ENCODE measurements at places on chromosomes 13 and 19. TPM values are rescaled to one million over a fixed set of nuclear protein-coding genes. Genes with fewer than 3 reads are reported as not detected.

GRCh38 chr13:20285530-20285929 lies 53.4 kb upstream of the GJB6 start:
- no peak for DNase-seq

- peak; percentile 60 for DNase-seq
Observed at GRCh38 chr13:89627996-89628395, 1719.5 kb upstream of the MIR17HG start.

B3GNT8 gene
- 1.3 TPM for total RNA-seq

CATSPERD gene
- not detected for total RNA-seq

KLK2 gene
- total RNA-seq = not detected

OVOL3 gene
- total RNA-seq = not detected

DNA sequence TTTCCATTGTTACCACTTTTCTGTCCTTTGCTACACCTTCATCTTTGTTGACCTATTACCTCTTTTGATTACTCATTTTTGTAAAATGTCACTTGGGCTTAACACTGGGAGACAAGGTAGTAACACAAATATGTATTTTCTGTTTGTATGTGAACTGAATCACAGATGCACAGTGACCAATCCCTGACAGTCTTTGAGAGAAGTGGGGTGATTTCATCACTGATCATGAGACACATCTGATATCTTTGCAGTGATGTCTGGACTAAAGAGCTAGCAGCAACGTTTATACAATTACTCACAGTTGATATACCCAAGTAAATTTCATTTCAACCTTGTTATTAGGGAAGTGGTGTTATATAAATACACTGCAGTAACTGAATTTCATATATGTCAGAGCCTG lies 1397.4 kb upstream of the SPRY2 start:
- DNase-seq = no peak

DNA sequence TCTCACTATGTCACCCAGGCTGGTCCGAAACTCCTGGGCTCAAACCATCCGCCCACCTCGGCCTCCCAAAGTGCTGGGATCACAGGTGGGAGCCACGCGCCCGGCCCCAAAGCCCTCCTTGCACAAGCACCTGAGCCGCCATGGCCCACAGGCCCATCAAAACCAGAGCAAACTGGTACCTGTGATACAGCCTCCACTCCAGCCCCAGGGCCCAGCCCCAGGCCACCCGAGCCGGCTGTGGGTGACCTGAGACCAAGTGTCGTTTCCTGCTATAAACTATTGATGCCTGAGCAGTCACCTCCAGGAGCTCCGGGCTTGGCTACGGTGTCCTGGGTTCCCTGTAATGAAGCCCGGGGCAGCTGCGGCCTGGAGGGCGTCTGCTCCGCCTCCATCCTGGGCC lies 9.7 kb upstream of the PTBP1 start:
- no peak for DNase-seq

TMEM86B gene
- total RNA-seq = 1.3 TPM

DNA sequence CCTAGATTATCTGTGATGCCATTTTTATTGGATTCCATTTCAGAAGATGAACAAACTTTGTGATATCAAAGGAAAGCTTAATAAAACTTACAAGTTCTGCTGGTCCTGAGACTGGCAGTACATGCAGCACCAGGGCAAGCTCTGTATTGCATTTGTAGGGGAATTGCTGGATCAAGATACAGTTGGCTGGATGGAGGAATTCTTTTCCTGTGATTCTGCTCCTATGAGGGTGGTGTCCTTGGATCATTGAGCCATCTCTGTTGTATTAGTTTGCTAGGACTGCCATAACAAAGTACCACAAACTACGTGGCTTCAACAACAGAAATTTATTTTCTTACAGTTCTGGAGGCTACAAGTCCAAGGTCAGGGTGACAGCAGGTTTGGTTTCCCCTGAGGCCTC lies 33.9 kb upstream of the CSNK1A1L start:
- no peak for DNase-seq

- DNase-seq = no peak
Observed at GRCh38 chr13:35876601-35877000, 254.6 kb downstream of the DCLK1 start.

DNA sequence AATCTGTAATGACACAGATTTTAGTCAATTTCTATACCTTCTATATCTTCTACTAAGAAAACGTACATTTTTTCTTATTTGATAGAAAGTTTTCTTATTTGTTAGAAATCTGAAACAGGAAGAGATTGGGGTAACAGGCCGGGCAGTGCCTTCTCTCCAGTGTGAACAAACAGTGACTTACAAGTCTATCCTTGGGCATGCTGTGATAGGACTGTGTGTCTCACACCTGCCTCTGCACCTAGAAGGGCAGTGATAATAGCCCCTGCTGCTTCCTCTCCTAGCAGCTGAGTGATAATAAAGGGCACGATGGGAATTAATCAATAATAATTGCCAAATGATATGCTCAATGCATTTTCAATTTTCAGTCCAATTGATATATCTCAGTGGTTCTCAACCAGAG lies 1.4 kb downstream of the TMEM272 start:
- DNase-seq = no peak

DNA sequence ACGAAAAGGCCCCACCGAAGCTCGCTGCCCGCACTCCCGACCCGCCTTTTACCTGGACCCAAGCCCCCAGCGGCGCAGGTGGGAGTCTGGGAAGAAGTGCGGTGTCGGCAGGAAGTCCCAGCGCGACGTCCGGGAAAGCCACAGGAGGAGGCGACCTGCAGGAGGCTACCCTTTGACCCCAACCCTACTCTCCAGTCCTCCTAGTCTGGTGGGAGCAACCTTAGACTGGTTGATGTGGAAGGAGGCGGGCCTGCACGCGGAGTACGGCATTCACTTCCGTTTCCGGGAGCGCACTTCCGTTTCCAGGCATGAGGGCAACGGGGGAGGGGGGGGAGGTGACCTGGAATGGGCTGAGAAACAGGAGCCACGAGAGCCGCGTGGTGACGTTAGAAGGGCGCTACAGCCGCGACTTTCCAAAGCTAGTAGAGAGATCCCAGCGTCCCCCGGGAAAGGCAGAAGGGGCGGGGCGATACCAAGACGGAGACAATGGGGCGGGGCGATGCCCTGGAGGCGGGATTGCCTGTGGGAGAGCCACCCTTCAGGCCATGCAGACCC lies 28.5 kb downstream of the ZNF266 start:
- DNase-seq = peak; percentile 94

DNA sequence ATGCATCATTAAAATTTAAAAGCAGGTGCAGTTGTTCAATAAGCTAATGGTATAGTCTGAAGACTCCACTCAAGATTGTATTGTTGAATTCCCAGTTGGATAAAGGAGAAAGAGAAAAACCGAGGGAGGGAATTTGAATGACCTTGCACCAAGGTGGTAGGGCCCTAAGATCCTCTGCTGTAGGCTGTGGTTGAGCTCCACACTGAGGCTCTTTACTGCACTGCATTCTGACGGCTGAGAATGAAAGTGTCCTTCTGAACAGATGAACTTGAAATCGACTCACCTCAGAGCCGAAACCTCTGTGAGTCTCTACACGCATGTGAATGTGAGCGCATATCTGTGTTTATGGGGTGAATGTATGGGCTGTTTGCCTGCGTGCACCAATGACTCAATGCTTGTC lies 388.9 kb upstream of the DACH1 start:
- DNase-seq = peak; percentile 56

DNA sequence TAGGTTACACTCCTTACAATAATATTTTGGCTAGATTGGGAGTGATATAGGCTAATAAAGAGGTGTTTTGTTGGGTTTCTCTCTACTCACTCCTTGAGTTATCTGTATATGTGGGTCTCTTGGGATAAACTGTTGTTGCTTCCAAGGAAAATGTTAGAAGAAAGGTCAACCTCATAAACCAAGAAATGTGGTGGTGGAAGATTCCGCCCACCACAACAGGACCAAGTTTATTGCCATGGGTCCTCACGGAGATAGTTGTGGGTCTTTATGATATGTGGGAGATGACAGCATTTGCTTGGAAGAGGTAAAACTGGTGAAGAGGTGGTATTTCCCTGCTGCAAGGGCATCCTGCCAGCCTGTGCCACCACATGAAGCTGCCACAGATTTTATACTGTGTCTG lies 259.6 kb downstream of the DCLK1 start:
- no peak for DNase-seq

DNA sequence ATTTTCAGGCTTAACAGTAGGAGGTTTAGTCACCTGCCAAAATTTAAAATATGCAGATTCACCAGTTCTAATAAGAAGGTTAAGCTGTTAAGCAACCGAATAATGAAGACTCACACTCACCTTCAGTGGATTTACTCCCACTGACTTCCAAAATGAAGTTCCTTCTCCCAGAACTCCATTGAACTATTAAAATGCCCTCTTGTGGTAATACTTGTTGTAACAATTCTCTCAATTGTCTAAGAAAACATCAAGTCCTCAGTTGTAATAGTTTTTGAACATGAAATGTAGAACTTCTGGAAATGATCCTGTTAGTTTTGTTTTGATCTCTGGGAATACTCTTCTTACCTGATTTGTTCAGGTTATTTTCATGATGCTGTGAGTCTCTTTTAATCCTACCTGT lies 522.0 kb upstream of the ATXN8OS start:
- no peak for DNase-seq

DNA sequence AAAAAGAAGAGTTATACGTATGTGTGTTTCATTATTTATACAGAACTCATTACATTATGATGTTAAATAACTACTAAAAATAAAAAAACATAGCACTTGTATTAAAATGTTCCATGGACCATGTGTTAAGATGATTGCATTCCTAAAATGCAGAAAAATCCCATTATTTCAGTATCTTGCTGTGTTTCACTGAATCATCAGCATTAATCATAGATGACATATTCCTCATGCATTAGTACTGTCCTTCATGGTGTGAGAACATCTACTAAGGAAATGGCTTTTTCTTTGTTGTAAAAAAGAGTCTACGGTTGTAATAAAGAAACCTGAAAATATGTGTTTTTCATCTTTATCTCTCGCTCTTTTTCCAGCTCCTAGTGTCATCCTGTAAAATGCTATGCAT lies 416.5 kb downstream of the FGF14 start:
- DNase-seq = no peak

DNA sequence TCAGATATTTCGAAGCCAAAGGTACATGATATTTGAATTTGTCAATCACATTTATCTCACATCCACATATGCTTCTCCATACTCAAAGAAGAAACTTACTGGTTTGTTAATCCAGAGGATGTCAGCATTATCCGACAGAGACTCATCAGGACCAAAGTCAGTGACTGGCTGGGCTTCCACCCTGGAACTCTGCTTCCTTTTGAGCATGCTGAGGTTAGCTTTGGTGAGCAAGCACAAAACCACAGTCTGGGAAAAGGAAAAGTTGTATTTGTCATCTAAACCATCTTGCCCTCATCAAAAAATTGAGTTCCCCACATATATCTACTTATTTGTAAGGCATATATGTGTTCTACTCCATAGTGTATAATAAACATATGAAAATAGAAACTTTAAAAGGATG lies 17.4 kb downstream of the NALCN start:
- peak; percentile 26 for DNase-seq

ATP8B3 gene
- 3.0 TPM for total RNA-seq

KLHL1 gene
- not detected for total RNA-seq

TSSK6 gene
- total RNA-seq = 5.8 TPM

GRCh38 chr13:26053418-26053980 lies 1.7 kb upstream of the SHISA2 start:
- DNase-seq = no peak

MEF2B gene
- under 0.01 TPM for total RNA-seq

FAM174C gene
- total RNA-seq = 24.7 TPM

DACH1 gene
- total RNA-seq = 0.26 TPM

DPF1 gene
- total RNA-seq = 0.50 TPM

DNA sequence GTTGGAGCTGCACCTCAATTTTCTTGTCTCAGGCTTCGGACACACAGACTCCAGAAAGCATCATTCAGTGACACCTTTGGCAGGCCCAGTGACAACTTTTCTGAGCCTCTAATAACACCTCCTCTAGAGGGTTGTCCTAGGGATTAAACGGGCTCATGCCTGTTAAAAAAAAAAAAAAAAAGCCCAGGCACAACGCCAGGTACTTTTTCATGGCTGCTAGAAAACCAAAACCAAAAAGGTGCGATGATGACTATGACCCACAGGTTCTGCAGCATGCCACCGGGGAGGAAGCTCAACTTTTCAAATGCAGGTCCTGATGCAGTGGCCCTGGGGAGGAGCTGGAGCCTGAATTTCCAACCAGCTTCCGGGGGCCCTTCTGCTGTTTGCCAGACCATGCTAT lies 184.2 kb downstream of the ABCC4 start:
- no peak for DNase-seq

- DNase-seq = no peak
Observed at GRCh38 chr13:106738186-106738678, 170.3 kb upstream of the ARGLU1 start.

TEX29 gene
- 1.7 TPM for total RNA-seq

- peak; percentile 63 for DNase-seq
Observed at GRCh38 chr19:40605216-40605971, 4.2 kb downstream of the LTBP4 start.

GRCh38 chr13:84237143-84237542 lies 354.9 kb upstream of the SLITRK1 start:
- no peak for DNase-seq

DNA sequence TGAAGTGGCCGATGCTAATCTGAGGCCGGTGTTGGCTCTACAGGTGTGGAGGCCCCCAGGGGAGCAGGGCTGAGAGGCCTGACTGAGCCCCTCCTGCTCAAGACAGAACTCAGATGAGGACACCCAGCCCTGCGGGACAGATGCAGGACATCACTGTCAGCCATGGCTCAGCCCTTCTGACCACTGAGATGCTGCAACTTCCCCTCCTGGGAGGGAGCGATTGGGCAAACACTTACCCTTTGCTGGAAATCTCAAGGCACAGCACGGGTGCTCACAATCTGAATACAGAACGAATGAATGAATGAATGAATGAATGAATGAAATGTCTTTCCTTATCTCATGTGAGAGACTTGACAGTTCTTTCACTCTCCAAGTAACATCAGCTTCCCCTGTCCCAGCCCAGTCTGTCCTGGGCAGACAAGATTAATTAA lies 3.5 kb upstream of the SIGLEC7 start:
- DNase-seq = no peak

DNA sequence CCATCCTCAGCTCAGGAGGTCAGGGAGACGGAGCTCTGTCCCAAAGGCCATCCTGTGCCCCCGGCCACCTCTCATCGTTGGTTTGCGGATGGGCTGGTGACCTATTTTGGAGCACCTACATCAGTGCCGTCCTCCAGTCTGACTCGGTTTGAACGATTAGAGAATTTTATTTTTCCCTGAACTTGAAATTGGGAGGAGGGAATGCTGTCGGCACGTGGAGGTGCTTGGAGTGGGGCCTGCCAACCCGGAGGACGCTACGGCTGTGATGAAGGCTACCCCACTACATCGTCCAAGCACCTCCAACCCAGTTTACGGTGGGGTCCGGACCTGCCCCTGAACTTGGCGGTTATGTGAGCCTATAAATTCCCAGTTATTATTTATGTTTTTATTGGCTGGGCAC lies 3.0 kb upstream of the ZNF554 start:
- DNase-seq = no peak

CLDN10 gene
- total RNA-seq = not detected

BRME1 gene
- 0.83 TPM for total RNA-seq

NALCN gene
- total RNA-seq = 1.5 TPM

PPFIA3 gene
- total RNA-seq = 0.77 TPM

TMEM238 gene
- 0.26 TPM for total RNA-seq

- DNase-seq = no peak
Observed at GRCh38 chr19:42412227-42412626, 15.0 kb downstream of the LIPE start.
